ENCODE measurements at places on chromosomes 5 and 9. TPM values are rescaled to one million over a fixed set of nuclear protein-coding genes. Genes with fewer than 3 reads are reported as not detected.

The SLC25A48 gene
- total RNA-seq: not detected

- no peak for DNase-seq
These were observed 429.0 kb downstream of the ZNF608 start for GRCh38 chr5:124317451-124317850.

GRCh38 chr5:137453483-137454080, 45.5 kb downstream of the SPOCK1 start:
- DNase-seq: no peak

The FUBP3 gene
- total RNA-seq: 22.7 TPM

DNA sequence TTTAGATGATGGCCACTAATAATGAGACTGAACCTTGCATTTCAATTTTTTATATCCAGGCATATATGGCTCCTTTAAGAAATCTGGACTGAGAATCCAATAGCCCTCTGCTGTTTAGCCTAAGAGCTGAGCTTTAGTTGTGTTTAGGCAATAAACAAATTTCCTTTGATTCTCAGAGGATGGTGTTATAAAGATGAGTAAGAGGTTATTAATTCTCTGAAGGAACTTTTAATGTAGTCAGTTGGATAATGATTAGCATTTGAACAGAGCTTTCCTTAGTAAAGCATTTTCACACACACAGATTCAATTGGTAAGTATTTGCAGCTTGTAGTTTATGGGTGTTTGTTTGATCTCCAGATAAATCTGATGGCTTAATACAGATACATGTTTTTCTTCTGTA, 149.6 kb downstream of the PRR16 start:
- DNase-seq: peak; percentile 66

DNA sequence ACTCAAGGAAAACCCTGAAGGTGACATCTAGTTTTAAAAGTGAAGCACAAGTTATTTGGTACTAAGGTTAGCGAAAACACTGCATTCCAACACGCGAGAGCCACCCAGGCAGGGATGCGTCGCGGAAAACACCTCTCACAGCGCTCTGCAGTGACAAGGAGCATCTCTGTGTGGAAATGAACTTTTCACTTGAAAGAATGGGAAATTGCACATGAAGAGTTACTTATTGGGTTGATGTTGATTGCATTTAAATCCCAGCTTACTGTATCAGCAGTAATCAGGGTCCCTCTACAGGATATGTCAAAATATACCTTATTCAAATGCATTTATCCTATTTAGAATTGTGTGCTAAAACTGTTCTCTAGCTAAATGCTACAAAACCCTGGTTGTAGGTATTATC, 144.4 kb downstream of the BNC2 start:
- no peak for DNase-seq

- no peak for DNase-seq
These were observed 23.7 kb upstream of the PDE8B start for GRCh38 chr5:77186652-77187370.

The C5orf63 gene
- total RNA-seq: 4.6 TPM

DNA sequence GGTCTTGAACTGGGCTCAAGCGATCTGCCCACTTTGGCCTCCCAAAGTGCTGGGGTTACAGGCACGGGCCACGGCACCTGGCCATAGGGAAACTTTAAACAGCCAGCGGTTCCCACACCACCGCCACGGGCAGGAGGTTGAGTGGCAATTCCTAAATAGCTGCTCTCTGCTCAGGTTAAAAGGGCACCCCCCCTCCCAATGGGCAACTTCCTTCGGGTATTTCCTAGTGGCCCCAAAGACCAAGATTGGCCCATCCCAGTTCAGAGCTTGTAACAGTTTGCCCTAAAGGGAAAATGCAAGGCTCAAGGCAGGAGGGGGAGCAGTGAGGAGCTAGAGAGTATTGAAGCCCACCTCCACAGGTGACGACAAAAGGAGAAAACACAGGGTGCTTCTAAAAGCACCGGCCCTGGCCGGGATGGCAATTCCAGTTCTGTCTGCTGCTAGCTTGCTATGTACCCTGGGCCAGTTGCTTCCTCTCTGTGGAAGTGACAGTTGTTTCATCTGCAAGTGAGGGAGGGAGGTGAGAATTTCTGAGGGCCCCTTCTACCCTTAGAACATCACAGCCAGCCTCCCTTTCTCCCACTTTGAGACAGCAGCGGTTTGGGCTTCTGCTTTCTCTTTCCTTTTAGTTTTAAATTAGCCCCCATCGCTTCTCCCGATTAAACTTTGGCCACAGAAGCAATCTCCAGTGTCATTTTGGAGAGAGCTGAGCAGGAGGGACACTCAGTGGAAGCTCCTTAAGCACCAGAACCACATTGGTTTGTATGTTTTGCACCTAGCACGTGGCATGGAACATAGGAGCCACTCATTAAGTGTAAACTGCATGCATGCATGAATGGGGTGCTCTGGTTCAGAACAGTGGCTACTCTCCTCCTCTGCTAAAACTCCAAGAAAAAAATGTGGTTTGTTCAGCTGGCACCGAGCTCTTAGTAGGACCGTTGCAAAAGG, 17.3 kb upstream of the TNIP1 start:
- DNase-seq: no peak

GRCh38 chr5:38453506-38453905, 102.9 kb downstream of the LIFR start:
- DNase-seq: no peak

The SPATA31D4 gene
- total RNA-seq: not detected

- no peak for DNase-seq
These were observed 7.0 kb downstream of the IGFBPL1 start for GRCh38 chr9:38417003-38417945.

The CCDC183 gene
- total RNA-seq: 0.06 TPM

The CDH6 gene
- 34.9 TPM for total RNA-seq

DNA sequence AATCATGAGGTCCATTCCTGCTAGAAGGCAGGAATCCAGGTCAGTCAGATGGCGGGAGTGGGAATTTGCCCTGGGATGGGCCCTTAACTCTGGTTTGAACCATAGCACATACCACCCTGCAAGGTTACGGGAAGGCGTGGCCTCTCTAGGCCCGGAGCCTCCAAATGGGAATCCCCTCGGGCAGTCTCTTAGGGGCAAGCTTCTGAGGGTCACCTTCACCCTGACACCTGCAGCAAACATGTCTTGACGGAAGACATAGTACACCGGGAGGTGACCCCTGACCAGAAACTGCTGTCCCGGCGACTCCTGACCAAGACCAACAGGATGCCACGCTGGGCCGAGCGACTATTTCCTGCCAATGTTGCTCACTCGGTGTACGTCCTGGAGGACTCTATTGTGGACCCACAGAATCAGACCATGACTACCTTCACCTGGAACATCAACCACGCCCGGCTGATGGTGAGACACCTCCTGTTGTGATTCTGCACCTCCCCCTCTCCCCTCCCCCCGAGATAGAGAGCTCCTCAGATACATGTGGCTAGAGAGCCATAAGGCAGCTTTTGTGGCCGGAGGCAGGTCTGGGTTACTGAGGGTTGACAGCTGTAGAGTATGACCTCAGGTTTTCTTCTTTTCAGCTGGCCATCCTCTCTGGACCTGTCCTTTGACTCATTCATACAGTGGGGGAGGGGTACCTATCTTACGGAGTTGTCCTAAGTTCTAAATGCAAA, 957 bp downstream of the PRELID1 start:
- no peak for DNase-seq

DNA sequence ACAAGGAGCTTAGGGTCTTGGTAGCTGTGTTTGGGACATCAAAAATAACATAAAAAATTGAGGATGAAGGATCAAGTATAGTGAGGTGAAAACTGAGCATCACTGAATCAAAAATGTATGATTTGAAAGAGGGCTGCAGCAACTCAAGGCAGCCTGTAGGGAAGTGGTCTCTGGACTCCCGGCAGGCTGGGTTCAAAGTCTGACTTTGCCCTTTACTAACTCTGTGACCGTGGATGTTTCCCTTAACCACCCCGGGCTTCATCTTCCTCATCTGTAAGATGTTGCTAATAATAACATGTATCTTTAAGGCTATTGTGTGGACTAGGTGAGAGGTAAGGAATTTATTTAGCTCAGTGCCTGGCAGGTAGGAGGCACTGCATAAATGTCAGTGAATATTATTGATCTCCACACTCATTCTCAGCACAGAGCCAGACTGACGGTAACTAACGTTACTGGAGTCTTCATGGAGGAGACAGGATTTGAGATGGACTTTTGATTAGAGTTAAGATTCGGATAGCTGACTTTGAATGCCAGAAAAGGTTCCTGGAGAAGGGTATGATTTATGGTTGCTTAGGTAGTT, 367.3 kb downstream of the NDUFS4 start:
- no peak for DNase-seq

DNA sequence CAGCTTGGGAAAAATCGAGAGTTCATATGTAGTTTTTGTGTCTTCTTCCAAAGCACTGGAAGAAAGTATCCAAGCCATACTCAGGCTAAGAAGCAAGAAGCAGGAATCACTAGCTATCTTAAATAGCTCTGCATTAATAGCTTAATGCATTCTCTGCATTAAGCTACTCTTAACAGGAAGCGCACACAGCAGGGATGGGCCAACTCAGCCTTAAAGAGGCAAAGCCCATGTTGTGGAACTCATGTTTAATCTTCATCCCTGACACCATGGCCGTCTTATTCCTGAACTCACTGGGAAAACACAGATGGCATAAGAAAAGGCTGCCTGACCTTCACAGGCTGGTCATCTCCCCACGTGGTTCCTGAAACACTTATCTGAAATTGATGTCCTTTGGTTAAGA, 18.7 kb upstream of the ICE1 start:
- no peak for DNase-seq

DNA sequence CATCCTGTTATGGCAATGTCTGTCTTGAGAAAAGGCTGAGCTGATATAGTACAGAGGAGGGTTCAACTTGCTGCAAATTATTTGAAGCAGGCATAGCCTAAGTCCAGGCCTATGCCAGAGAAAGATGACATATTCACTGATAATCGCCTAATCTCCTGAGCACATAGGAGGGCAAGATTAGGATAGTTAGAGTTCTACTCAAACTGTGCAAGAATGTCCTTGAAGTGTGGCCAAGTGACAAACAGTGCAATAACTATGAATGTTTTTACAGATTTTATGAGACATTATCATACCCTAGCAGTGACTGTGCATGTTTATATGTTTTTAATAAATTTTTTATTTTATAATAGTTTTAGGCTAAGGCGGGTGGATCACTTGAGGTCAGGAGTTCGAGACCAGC, 96.2 kb downstream of the TSSK1B start:
- DNase-seq: no peak

The HSPB3 gene
- not detected for total RNA-seq

- peak; percentile 75 for DNase-seq
These were observed 95.9 kb downstream of the UGCG start for GRCh38 chr9:111992523-111992922.

DNA sequence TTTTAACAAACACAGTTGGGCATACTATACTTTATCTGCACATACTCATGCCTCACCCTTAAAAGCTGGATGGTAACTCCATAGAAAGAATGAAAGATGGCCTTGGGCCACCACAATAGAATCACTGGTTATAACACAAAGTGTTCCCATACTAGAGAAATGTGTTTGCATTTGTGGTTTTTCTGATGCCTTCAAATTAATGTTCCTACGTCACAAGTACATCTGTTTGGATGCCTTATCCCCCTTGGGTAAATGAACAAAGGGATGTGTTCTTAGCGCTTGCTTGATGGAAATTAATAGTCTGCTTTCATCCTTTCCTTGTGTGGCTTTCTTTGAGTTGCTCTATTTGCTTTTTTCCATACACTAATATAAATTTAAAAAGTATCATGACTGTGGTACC, 291.1 kb upstream of the PDE4D start:
- no peak for DNase-seq

DNA sequence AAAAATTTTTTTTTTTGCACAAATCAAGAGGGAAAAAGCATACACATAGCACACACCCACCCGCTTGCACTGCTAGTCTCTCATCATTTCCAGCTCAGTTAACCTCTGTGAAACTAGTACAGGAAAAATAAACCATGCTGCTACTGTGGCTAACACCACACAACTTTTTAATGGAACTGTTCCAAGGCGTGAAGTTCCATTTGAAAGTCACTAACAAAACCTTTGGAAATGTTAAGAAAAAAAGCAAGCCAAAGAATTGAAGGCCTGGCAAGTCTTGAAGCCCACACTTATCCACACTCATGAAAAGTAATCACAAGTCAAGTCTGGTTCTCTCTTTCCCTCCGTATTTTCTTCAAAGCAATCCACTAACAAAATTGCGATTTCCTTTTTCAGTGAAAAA, 116.3 kb downstream of the FANCC start:
- no peak for DNase-seq

DNA sequence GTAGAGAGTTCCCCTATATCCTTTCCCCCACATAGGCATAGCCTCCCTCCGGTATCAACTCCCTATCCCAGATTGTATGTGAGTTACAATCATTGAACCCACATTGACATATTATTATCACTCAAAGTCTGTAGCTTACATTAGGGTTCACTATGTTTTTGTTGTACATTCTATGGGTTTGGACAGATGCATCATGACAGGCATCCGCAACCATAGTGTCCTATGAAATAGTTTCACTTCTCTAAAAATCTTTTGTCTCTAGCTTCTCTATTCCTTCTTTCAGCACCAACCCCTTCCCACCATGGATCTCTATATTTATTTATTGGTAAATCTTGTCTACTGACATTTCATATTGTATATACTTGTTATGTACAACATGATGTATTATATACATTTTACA, 31.6 kb downstream of the TAF11L14 start:
- no peak for DNase-seq

DNA sequence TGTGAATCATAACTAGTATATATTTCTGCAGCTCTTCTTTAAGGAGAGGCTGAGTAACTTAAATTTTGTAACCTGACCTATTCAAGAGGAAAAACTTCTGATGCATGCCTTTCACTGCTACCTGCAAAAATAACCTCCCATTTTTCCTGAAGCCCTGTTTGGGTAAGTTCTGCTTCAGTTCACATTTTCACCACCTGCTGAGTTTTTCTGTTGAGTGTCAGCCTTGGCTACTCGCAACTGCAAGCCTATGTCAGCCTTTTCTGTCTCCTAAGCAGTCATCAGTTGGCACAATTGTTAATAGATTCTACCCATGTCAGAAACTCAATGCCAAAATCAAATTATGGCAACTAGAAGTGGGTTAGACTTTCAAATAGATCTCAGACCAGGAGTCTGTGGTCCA, 8.2 kb upstream of the TNFAIP8 start:
- peak; percentile 75 for DNase-seq

GRCh38 chr5:172280317-172280716, 3.2 kb downstream of the UBTD2 start:
- no peak for DNase-seq

DNA sequence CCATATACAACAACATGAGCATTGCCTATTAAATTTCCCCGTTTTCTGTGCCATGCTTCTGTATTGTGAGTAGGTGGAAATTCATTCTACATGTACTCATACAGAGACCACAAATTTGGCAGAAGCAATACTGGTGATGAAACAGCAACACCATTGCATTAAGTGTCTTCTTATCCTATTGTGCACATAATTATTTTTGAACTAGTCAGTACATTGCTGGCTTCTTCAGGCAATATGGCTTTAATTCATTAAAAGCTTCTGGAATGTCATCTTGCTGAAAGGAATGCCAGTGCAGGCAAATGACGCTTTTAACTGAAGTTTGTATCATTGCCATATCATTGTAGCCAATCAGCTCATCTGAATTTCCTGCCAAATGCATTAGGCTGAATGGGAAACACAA, 82.6 kb downstream of the KIAA1958 start:
- DNase-seq: no peak

GRCh38 chr5:150570333-150570732, 62.4 kb downstream of the NDST1 start:
- no peak for DNase-seq

GRCh38 chr9:117821954-117822353, 117.8 kb downstream of the TLR4 start:
- no peak for DNase-seq

The NR2F1-AS1 gene
- 1.2 TPM for total RNA-seq

All from epithelial cell of proximal tubule (primary cell).